NT2/D1 (cell line): ENCODE measurements at places on chromosomes 11 and 22.

DNA sequence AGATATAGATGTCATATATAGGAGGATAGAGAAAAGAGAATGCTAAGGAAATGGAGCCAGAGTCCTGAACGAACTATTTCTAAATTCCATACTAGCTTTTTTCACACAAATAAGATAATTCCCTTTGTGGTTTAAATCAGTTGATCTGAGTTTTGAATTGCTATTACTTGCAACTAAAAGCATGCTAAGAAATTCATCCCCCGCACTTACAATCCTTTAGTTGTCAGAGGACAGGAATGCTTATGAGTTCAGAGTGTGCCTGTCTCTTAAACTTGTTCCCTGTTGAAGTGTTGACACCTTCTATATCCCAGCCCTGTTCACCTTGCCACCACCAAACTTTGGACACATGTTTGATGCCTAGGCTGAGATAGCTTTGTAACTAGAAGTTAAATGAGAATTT is 406.2 kb downstream of the METTL15 start:
- no peak for DNase-seq

DNA sequence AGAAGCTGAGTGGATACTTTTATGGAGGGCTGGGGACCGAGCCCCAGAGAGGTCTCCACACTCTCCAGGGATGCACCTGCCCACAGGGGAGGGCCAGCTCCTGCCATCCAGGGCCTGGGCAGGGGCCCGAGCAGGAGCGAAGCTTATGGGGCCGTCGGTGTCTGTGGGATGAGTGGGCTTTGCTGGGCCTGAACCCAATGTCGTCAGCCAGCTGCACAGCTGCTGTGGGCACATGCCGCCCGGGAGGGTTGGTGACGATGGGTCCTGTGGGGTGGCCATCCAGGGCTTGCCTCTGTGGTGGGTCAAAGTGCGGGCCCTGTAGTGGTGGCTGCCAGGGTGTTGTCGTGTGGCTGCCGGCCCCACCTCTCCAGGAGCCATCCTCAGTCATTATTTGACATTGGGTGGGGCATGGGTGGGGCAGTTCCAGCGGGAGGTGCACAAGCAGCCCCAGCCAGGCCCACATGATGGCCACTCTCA is 447.1 kb downstream of the TBC1D22A start:
- no peak for DNase-seq

- DNase-seq, result no peak
Observed at GRCh38 chr22:44721213-44721612, 19.2 kb downstream of the PRR5 start.

DNA sequence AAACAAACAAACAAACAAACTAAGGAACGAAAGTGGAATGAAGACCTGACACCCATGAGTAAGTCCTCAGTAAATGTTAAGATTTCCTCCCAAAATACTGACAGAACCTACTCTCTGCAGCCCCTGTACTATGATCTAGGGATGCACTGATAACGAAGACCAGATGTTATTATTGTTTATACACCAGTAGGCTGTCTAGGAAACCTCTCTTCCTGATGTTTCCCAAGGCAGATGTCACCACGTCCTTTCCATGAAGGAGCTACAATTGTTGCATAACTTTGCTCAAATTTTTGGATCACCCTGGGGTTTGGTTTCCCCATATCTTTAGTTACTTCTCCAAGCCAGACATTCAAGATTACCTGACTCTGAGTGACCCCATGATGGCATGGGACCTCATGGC is 340.7 kb downstream of the MIAT start:
- no peak for DNase-seq

DNA sequence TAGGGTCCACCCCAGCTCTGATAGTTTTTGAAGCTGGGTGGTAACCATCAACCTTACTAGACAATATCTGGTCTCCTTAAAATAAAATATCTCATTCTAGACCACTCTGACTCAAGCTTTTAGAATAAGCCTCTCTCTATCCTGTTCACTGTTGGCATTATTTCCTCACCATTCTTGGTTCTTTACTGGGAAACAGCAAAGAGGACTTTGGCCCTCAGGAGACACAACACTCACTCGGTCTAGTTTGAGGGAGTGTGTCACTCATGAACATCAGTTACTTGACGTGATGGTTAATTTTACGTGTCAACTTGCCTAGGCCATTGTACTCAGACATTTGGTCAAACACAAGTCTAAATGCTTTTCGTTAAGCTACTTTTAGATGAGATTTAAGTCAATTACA is 110.6 kb downstream of the FAM76B start:
- DNase-seq, result no peak

GRCh38 chr22:45620706-45621105 is 50.9 kb upstream of the ATXN10 start:
- no peak for DNase-seq

DNA sequence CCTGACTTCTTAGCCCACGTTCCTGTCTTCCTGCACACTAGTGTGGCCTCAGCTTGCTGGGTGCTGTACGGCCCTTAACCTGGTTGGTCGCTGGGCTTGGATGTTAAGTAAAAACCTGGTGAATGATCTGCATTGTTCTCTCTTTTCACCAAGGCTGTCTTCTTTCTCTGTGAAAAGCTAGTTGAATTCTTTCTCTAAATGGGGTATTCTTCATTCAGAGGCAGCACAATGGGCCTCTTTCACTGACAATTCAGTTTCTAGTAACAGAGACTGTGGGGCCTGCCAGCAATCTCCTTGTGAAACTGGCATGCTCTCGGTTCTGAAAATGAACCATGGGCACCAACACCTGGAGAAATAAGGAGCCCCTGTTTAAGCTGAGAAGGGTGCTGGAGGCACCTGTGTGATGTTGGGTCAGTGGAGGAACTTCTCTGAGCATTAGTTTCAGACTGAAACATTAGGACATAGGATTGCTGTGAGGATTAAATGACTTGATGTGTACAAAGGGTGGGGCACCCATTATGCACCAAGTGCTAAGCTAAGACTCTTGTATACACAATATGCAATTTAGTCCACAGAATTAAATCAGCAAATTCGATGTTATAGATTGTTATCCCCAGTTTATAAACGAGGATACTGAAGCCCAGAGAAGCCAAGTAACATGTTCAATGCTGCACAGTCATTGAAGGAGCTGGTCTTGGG is 33.1 kb upstream of the ELF5 start:
- DNase-seq, result peak; percentile 25

GRCh38 chr11:8886322-8886721 is 24.7 kb upstream of the AKIP1 start:
- DNase-seq, result no peak

DNA sequence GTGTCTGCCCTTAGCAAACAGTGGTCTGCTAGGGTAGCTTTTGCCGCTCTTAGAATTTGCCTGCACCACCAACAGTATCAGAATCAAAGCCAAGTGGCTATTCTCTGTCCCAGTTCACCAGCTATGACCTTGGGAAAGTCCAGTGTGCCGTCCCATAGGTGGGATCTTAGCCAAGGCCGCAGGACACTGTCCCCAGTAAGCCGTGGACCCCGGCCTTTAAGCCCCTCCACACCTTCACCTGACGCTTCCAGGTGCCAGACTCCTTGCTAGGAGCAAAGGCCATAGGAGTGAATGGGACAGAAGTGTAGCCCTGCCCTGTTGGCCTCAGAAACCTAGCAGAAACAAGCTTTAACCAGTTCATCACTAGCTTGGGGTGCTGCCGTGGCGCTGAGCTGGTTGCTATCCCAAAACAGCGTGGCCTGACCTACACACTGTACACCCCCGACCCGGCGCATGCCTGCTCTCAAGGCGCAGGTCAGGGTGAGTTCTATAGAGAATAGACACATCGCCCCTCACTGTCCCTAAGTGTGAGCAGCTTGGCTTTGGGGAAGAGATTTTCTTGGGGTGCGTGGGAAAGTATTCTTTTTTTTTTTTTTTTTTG is 4.5 kb downstream of the FADD start:
- DNase-seq, result no peak

GRCh38 chr11:22666688-22667439 is 453 bp downstream of the GAS2 start:
- DNase-seq, result no peak

GRCh38 chr11:85843929-85844328 is 11.3 kb upstream of the CCDC83 start:
- no peak for DNase-seq
